Nephron progenitor cell (in vitro differentiated cells): ENCODE measurements at places on chromosomes 5 and 9.

DNA sequence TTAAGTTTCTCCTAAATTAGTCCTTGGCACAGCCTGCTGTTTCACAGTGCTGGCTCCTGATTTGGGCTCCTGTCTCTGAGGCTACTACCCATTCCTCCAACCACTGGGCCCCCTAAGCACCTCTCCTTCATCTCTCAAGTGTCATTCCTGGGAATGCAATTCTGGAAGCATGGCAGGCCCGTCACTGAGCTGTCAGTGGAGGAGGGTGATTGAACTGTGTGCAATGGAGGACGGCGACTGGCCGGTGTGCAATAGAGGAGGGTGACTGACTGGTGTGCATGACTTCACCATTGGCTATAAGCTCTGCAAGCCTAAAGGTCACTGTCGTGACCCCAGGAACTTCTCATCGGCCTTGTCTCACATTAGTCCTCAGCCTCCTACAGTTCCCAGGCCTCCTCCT is 12.4 kb upstream of the IL17B start:
- H3K4me3 ChIP-seq: no peak overlapping the region
- H3K36me3 ChIP-seq: no peaks in the 10 kb centered on the region
- H3K4me1 ChIP-seq: peaks cover 56% of the 10 kb centered on the region
- no peaks in the 10 kb centered on the region for H3K27me3 ChIP-seq
- H3K27ac ChIP-seq: peak overlapping the region; percentile 33

DNA sequence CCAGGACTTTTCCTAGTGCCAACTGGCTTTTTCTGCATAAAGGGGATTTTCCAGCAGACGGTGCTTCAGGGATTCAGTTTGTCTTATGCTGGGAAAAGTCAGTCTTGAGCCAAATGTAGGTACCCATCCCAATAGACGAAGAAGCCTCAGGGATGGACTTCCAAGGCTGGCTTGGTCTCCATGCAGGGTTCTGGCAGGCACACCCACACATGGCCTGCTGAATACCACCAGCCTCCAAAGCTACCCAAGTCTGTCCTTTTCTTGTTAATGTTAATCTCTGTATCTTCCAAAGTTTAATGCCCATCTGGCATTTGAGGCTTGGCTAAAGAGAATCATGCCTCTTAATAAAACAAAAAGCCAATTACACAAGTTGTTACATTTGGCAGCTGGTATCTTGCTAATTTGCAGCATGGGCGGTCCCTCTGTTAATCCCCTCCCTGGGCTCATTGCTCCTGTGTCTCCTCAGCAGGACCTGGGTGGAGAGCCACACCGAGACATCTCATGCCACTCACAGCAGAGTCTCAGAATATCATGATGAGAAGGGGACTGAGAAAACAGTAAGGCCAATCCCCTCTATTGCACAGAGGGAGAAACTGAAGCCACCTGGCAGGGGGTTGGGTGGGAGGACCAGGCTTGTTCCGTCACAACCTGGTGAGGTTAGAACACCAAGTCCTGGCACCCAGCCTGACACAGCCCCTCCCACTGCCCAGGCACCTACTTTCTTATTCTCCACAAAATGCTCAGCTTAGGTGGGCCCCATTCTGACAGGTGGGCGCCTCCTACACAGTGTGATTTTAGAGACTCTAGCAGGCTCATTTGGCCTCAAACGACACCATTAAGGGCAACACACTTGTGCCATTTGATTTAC is 243.2 kb downstream of the FSTL4 start:
- DNase-seq: no peak
- peaks cover 19% of the 10 kb centered on the region for H3K27me3 ChIP-seq
- no peak overlapping the region for H3K27ac ChIP-seq
- H3K4me1 ChIP-seq: peaks cover 85% of the 10 kb centered on the region
- no peaks in the 10 kb centered on the region for H3K36me3 ChIP-seq

DNA sequence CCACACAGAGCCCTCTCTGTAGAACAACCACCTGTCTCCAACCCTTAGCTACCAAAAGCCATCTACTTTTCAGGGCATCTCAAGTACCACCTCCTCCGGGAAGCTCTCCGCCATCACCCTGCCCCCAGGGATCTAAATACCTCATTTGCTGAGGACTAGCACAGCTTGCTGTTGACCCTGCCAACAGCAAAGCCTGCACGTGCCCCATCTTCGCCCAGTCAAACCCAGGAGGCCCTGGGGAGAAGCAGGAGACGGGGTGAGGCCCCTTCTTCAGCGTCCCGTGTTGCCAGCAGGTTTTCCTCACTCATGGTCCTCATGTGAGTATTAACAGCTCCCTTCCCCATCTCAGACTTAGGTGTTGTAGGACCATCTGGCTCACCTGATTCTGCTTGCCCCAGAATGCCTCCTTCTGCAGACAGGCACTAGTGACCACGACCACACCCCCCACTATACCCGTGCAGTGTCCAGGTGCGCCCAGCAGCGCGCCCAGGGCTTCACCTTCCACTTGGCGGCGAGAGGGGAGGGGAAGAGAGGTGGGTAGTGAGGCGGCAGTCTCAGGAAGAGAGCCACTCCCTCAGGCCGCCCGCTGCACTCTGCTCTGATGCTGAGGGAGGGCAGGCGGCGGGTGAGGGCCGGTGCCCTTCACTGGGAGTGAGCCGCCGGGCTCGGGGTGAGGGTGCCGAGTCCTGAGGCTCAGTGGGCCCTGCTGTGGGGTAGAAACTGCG is 11.1 kb downstream of the VAV2 start:
- peaks cover 70% of the 10 kb centered on the region for H3K4me1 ChIP-seq
- no peaks in the 10 kb centered on the region for H3K27me3 ChIP-seq
- H3K27ac ChIP-seq: no peak overlapping the region
- no peaks in the 10 kb centered on the region for H3K36me3 ChIP-seq
- no peak overlapping the region for H3K4me3 ChIP-seq
- DNase-seq: no peak

DNA sequence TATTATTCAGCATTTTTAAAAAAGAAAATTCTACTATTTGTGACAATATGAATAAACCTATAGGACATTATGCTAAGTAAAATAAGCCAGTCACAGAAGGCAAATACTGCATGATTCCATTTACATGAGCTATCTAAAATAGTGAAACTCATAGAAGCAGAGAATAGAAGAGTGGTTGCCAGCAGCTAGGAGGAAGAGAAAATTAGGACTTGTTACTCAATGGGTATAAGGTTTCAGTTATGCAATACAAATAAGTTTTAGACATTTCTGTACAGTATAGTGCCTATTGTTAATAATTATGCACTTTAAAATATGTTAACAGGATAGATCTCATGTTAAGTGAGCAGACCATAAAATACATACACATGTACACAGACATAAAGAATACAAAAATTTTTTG is 73.8 kb upstream of the SPINK5 start:
- H3K4me3 ChIP-seq: no peak overlapping the region
- H3K36me3 ChIP-seq: no peaks in the 10 kb centered on the region
- no peaks in the 10 kb centered on the region for H3K27me3 ChIP-seq

GRCh38 chr5:5676218-5676617 is 253.7 kb downstream of the ICE1 start:
- no peaks in the 10 kb centered on the region for H3K4me1 ChIP-seq
- H3K27me3 ChIP-seq: no peaks in the 10 kb centered on the region
- no peaks in the 10 kb centered on the region for H3K36me3 ChIP-seq
- DNase-seq: no peak
- no peak overlapping the region for H3K4me3 ChIP-seq

DNA sequence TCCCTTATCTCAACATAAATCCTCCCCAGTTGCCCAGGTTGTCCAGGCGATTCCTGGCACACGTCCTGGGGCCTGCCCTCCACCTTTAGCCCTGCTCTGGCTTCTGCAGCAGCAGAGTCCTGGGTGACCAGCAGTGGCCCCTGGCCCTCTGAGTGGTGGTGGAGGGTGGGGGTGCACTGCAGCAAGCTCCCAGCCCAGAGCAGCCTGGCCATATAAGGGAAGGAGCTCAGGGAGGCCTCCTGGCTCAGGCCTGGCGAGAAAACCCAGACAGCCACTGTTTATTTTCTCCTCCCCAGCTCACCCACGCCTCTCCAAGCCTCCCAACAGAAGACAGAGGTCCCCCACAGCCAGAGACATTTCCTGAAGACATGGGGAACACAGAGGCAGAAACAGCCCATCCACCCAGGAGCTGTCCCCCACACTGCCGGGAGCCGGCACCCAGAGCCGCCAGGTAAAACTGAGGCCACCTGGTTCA is 44.7 kb upstream of the IL17B start:
- H3K27me3 ChIP-seq: peaks cover 6% of the 10 kb centered on the region
- H3K4me3 ChIP-seq: peak overlapping the region; percentile 72
- DNase-seq: no peak
- peaks cover 11% of the 10 kb centered on the region for H3K36me3 ChIP-seq

DNA sequence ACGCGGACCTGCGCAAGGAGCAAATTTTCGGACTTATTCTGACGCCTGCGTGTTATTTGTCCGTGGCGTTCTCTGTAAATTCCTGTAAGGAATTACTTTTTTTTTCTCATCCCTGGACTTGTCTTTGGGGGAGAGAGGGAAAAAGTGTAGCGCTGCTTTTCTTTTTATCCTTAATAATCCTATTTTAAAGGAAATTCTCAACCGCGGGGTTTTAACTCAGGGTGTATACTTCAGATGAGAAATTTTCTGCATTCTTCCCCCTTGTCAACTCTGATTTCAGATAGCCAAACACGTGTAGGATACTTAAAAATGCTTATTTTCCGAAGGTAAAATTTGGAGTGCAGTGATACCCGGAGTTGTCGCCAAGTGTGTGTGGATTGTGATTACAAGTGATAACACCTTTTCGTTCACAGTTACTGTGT is 853 bp downstream of the DCP2 start:
- peaks cover 28% of the 10 kb centered on the region for H3K36me3 ChIP-seq
- H3K4me3 ChIP-seq: peak overlapping the region; percentile 98
- peak overlapping the region; percentile 99 for H3K27ac ChIP-seq
- peaks cover 48% of the 10 kb centered on the region for H3K4me1 ChIP-seq
- no peak for DNase-seq

DNA sequence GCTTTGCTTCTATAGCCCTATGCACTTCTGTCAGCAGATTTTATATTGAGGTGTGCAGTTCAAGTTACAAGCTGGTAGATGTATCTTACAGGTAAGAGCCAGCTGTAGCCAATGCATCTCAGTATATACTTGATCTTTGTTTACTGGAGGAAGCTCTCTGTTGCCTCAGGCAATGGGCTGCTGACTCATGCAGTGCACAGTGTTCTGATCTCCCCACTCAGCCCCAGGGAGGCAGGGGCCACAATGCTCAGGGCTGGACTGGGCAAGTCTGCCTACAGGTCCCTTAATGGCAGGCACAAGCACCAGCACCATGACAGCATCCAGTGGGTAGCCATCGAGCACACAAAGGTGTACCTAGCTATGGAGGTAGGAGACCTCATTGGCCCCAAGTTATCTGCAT is 178.8 kb upstream of the CDH10 start:
- H3K27ac ChIP-seq: no peak overlapping the region
- DNase-seq: no peak
- H3K36me3 ChIP-seq: no peaks in the 10 kb centered on the region
- no peak overlapping the region for H3K4me3 ChIP-seq
- H3K4me1 ChIP-seq: no peaks in the 10 kb centered on the region

- H3K27ac ChIP-seq: no peak overlapping the region
- H3K4me1 ChIP-seq: peaks cover 13% of the 10 kb centered on the region
- peak overlapping the region; percentile 94 for H3K4me3 ChIP-seq
These were observed 28.4 kb downstream of the ZFP62 start for GRCh38 chr5:180832638-180833068.

- no peaks in the 10 kb centered on the region for H3K4me1 ChIP-seq
- no peak overlapping the region for H3K27ac ChIP-seq
- no peaks in the 10 kb centered on the region for H3K27me3 ChIP-seq
- no peak for DNase-seq
These were observed 17.0 kb downstream of the MARCHF3 start for GRCh38 chr5:127013407-127013806.

DNA sequence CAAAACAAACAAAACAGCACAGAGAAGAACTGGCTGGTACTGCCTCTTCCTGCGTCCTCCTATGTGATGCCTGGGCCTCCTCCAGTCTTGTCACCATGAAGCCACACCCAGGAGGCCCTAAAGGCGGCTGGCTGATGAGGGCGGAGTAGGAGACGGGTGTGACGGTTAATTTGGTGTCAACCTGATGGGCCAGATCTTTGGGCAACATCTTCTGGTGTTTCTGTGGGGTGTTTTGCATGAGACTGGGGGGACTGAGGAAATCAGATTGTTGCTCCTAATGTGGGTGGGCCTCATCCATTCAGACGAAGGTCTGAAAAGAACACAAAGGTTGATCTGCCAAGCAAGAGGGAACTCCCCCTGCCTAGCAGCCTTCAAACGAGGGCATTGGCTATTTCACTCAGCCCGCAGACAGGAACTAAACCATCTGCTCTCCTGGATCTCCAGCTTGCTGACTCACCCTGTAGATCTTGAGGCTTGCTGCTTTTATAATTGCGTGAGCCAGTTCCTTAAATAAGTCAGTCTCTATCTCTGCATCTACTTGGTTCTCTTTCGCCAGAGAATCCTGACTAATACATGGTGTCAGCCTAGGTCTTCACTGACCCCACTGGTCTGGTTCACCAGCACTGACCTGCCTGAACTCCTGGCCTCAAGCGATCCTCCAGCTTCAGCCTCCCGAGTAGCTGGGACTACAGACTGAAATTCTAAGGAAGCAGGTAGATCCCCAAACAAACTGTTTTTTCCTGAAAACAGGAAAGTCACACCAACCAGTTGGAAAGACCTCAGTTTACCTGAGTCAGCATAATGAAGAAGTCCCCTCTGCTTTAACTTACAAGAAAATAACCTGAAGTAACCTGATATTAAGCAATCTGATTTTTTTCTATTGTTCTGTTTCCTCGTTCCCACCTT is 12.8 kb upstream of the ZFP62 start:
- no peak overlapping the region for H3K27ac ChIP-seq
- H3K4me3 ChIP-seq: no peak overlapping the region
- peaks cover 9% of the 10 kb centered on the region for H3K4me1 ChIP-seq
- no peak for DNase-seq

GRCh38 chr5:79120221-79120620 is 8.6 kb downstream of the BHMT start:
- no peak for DNase-seq
- no peak overlapping the region for H3K4me3 ChIP-seq
- no peak overlapping the region for H3K27ac ChIP-seq
- H3K36me3 ChIP-seq: no peaks in the 10 kb centered on the region

- H3K4me3 ChIP-seq: no peak overlapping the region
- H3K36me3 ChIP-seq: peaks cover 29% of the 10 kb centered on the region
- H3K4me1 ChIP-seq: peaks cover 11% of the 10 kb centered on the region
- peak overlapping the region; percentile 45 for H3K27ac ChIP-seq
- DNase-seq: no peak
These were observed 21.8 kb upstream of the ORM1 start for GRCh38 chr9:114300846-114301797.

GRCh38 chr9:3823842-3824475 is 298.2 kb upstream of the RFX3 start:
- H3K4me1 ChIP-seq: peaks cover 19% of the 10 kb centered on the region
- no peak overlapping the region for H3K4me3 ChIP-seq
- H3K27me3 ChIP-seq: peaks cover 7% of the 10 kb centered on the region

GRCh38 chr5:132291026-132291425 is 3.2 kb upstream of the SLC22A4 start:
- DNase-seq: no peak
- H3K27ac ChIP-seq: no peak overlapping the region
- H3K27me3 ChIP-seq: peaks cover 37% of the 10 kb centered on the region
- no peak overlapping the region for H3K4me3 ChIP-seq
- H3K36me3 ChIP-seq: no peaks in the 10 kb centered on the region
- H3K4me1 ChIP-seq: peaks cover 27% of the 10 kb centered on the region

GRCh38 chr5:157745041-157745456 is 1.5 kb downstream of the LSM11 start:
- H3K4me3 ChIP-seq: peak overlapping the region; percentile 95
- DNase-seq: no peak
- peaks cover 8% of the 10 kb centered on the region for H3K36me3 ChIP-seq
- H3K4me1 ChIP-seq: peaks cover 22% of the 10 kb centered on the region

- no peak for DNase-seq
- H3K4me3 ChIP-seq: no peak overlapping the region
- H3K27me3 ChIP-seq: peaks cover 2% of the 10 kb centered on the region
- H3K36me3 ChIP-seq: peaks cover 16% of the 10 kb centered on the region
- peaks cover 68% of the 10 kb centered on the region for H3K4me1 ChIP-seq
- H3K27ac ChIP-seq: no peak overlapping the region
These were observed 20.3 kb downstream of the QSOX2 start for GRCh38 chr9:136225366-136225747.
